ENCODE measurements at places on chromosomes 7 and 10. TPM values are rescaled to one million over a fixed set of nuclear protein-coding genes. Genes with fewer than 3 reads are reported as not detected.

- H3K27me3 ChIP-seq, result no peaks in the 10 kb centered on the region
- no peak for DNase-seq
- no peaks in the 10 kb centered on the region for H3K4me1 ChIP-seq
- H3K27ac ChIP-seq, result no peak overlapping the region
- H3K36me3 ChIP-seq, result no peaks in the 10 kb centered on the region
Measured at GRCh38 chr7:30965372-30965771, 1.6 kb downstream of the GHRHR start.

DNA sequence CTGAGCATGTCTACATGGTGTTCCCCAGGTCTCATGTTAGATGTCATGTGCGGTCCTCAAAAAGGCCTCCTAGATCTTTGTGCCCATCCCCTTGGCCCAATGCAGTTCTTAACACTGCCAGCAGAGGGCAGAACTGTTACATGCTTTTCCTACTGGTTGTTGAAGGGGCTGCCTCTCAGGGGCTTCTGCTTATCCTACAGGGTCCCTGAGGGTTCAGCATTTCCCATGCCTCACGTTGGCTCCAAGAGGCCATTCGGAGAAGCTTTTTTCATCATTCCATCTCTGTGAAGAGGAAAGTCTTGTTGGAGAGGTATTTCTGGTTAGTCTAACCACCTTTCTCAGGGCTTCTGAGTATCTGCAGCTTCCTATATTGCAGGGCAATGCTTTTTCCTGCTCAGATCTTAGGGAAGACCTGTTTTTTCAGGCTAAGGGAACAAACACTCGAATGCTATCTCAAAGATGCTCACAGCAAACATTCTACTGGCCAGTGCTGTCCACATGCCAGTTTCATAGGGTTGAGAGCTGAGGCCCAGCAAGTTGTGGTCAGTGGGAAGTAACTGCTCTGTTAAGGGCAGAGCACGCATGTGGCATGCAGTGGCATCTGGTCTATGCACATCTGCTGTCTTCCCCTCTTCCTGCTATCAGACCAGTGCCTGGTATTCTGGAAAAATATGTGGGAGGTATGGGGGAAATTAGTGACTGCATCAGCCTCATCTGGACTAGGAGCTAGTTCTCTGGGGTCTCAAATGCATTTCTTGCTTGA, 31.5 kb downstream of the MBL2 start:
- no peaks in the 10 kb centered on the region for H3K27me3 ChIP-seq
- no peaks in the 10 kb centered on the region for H3K36me3 ChIP-seq
- H3K4me1 ChIP-seq, result no peaks in the 10 kb centered on the region
- H3K27ac ChIP-seq, result no peak overlapping the region
- DNase-seq, result peak; percentile 90
- no peak overlapping the region for H3K4me3 ChIP-seq

GARS1 gene
- 61.5 TPM for total RNA-seq

GRCh38 chr7:74372511-74373111, 81.1 kb upstream of the GTF2IRD1 start:
- H3K4me1 ChIP-seq, result peaks cover 31% of the 10 kb centered on the region
- H3K27me3 ChIP-seq, result no peaks in the 10 kb centered on the region
- peak overlapping the region; percentile 79 for H3K27ac ChIP-seq
- H3K4me3 ChIP-seq, result peak overlapping the region; percentile 37
- no peak for DNase-seq
- H3K36me3 ChIP-seq, result peaks cover 20% of the 10 kb centered on the region

DNA sequence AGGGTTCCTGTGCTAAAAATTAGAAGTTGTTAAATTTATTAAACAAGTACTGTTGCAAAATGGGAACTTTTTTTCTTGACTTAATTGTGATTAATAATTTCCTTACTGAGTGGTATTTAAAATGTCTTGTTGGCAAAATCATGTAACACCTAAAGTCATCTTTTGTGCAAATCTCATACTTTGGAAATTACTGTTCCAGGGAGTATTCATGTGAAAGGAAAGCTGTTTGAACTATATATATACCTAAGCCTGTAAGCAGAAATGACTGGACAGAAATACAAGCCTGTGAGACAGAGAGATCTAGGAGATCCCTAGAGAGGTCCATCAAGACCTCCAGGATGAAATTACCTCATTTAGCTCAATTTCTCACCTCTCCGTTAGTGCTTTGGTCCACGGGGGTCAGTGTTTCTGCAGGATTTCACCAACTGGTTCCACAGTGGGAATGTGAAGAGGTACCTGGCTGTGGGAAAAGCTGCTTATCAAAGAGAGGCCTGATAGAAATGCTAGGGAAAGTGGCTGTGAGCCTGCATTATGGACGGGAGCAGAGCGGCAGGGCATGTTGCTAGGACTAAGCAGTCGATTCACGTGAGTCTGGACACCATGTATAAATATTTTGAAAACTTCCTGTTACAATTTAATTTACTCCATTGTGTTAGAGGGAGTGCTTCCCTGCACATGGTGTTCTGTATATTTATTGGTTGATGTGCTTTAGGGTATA, 7.9 kb downstream of the LUC7L2 start:
- H3K4me3 ChIP-seq, result no peak overlapping the region
- DNase-seq, result no peak
- peaks cover 94% of the 10 kb centered on the region for H3K4me1 ChIP-seq
- H3K27ac ChIP-seq, result no peak overlapping the region

- H3K27ac ChIP-seq, result no peak overlapping the region
- no peaks in the 10 kb centered on the region for H3K36me3 ChIP-seq
- DNase-seq, result no peak
- H3K27me3 ChIP-seq, result no peaks in the 10 kb centered on the region
- no peak overlapping the region for H3K4me3 ChIP-seq
Measured at GRCh38 chr10:75935240-75935639, 503.8 kb downstream of the LRMDA start.

CYP2C9 gene
- total RNA-seq, result not detected

- no peak for DNase-seq
- no peak overlapping the region for H3K4me3 ChIP-seq
- peaks cover 11% of the 10 kb centered on the region for H3K4me1 ChIP-seq
- H3K27me3 ChIP-seq, result no peaks in the 10 kb centered on the region
- no peak overlapping the region for H3K27ac ChIP-seq
Measured at GRCh38 chr7:67619175-67619574, 622.5 kb downstream of the TYW1 start.

DNA sequence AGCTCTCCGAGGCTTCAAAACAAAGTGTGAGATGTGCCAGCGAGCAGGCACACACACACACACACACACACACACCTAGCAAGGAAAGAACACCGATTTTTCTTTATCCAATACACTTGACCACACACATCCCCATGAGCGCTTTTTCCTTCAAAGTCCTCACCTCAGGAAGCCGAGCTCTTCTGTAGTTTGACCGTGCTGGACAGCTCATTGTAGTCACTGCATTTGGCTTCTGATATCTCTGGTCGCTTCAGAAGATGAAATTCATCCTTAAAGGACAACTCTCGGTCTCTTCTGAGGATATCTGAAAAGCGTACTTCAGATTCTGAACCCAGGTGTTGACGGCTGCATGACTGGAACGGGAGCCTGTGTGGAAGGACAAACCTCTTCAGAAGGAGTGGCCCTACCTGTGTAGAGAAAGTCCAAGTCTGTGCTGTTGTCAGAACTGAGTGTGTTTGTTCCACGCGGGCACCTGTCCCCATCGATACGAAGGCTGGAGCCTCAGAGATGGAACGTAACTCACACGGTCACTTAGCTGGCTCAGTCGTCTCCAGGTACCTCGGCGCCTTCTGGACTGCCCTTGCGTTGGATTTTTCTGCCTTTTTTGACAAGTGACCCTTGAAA, 28.1 kb upstream of the SHH start:
- H3K27me3 ChIP-seq, result no peaks in the 10 kb centered on the region
- no peaks in the 10 kb centered on the region for H3K36me3 ChIP-seq
- no peaks in the 10 kb centered on the region for H3K4me1 ChIP-seq
- H3K27ac ChIP-seq, result no peak overlapping the region
- DNase-seq, result no peak

GRCh38 chr7:152984421-152984820, 224.9 kb downstream of the ACTR3B start:
- H3K27me3 ChIP-seq, result no peaks in the 10 kb centered on the region
- DNase-seq, result no peak
- no peaks in the 10 kb centered on the region for H3K4me1 ChIP-seq
- H3K36me3 ChIP-seq, result no peaks in the 10 kb centered on the region
- H3K4me3 ChIP-seq, result no peak overlapping the region
- no peak overlapping the region for H3K27ac ChIP-seq

DNA sequence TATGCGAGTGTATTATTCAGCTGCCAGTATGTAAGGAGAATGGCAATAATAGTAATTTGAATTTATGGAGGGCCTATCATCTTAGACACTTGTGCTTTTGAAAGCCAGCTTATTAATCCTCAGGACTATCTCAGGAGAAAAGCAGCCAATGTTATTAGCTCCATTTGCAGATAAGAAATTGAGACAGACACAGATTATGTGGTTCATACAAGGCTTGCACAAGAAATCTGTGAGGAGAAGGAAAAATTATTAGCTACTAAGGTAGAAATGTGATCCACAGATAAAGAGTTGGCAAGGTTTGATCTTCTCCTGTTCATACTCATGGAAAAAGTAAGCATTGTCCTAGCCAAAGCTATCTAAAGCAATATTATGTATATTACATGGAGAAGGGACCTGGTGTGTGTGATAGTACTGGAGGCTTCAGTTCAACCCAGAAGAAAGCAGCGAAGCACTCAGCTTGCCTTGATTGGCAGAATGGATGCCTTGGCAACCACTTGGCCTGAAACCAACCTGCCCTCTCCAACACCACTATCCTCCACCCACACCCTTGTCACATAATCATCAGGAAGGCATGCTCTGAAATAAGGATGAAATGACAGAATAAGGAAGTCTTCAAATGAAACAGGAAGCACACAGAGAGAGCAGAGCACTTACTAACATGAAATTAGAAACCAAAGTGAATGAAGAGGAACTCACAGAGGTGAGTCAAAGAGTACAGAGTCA, 18.0 kb downstream of the MACC1 start:
- H3K36me3 ChIP-seq, result no peaks in the 10 kb centered on the region
- H3K4me3 ChIP-seq, result no peak overlapping the region
- no peaks in the 10 kb centered on the region for H3K27me3 ChIP-seq
- no peaks in the 10 kb centered on the region for H3K4me1 ChIP-seq
- no peak for DNase-seq

IKZF5 gene
- total RNA-seq, result 5.7 TPM

DNA sequence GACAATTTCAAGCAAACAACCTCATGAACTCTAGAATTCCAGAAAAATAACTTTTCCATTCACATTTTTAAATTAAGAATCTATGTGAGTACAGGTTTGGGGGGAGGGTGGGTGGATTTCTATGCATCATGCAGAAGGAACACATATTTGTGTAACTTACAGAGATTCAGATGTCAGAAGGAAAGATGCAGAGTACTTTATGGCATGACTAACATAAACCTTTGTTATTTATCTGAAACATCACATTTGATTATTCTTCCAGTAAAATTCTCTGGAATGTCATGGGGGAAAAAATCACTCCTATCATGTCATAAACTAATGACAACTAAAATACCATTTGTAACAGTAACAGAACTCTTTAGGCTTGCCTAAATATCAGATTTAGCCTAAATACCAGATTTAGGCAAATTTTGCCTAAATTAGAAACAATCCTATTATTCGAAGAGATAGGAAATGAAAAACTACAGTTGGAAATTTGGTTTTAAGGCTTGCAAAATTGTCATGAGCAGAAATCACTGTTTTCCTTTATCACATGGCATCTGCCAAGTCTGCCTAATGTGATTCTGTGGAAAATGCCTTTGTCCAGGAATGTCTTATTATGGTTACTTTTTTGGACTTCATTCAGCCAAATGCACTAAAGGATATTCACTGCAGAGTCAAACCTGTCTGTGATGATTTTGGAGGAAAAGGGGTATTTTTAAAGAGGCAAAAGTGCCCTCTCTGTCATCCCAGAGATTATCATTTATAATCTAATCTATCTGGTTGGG, 527.7 kb upstream of the CELF2 start:
- no peak overlapping the region for H3K4me3 ChIP-seq
- H3K4me1 ChIP-seq, result no peaks in the 10 kb centered on the region
- no peak overlapping the region for H3K27ac ChIP-seq
- H3K36me3 ChIP-seq, result no peaks in the 10 kb centered on the region
- no peak for DNase-seq

DNA sequence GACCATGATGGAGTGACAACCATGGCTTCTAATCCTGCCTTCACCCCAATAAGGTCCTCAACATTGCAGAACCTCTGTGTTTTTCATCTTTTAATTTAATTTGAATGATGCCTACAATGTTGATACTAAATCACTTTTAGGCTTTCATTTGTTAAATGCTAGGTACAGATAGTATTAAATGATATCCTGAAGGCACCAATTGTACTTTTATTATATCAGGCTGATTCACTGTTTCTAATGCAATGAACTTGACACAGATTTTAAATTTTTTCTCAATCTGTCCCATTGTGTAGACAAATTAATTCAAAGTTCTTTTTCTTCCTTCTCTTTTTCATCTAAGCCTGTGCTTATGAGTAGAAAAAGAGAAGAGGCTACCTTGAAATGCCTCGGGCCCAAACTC, 5.2 kb downstream of the EPDR1 start:
- no peaks in the 10 kb centered on the region for H3K27me3 ChIP-seq
- H3K27ac ChIP-seq, result no peak overlapping the region
- peaks cover 35% of the 10 kb centered on the region for H3K4me1 ChIP-seq
- H3K4me3 ChIP-seq, result no peak overlapping the region

DNA sequence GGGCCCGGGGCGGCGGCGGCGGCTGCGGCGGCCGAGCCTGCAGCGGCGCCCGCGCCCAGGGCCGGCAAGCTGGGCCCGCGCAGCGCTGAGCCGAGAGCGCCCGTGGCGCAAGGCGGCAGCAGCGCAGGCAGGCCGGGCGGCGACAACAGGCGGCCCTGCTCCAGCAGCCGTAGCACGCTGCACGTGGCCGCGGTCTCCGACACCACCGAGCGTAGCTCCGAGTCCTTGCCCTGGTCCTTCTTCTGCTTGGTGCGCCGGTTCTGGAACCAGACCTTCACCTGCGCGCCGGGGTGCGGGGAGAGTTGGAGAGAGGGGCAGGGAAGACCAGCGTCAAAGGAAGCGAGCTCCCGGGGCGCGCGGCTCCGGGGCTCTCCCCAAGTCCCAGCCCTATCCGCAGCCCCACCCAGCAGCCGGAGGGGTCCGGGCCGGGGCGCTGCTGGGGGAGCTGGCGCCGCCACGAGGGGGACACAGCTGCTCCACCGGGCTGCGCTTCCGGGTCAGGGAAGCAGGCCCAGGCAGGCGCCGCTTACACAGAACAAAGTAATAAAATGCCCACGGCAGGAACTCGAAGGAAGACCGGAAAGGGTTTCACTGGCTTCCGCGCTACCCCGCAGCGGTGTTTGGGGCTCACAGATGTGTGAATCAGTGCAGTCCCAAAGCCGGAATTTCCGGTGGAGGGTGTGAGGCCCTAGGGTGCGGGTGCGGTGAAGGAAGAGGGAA, 3.6 kb downstream of the VAX1 start:
- peaks cover 68% of the 10 kb centered on the region for H3K4me1 ChIP-seq
- H3K27ac ChIP-seq, result no peak overlapping the region
- H3K27me3 ChIP-seq, result peaks cover 78% of the 10 kb centered on the region
- no peaks in the 10 kb centered on the region for H3K36me3 ChIP-seq
- H3K4me3 ChIP-seq, result peak overlapping the region; percentile 12

TAS2R40 gene
- total RNA-seq, result not detected
